ENCODE measurements at places on chromosomes 16 and 17.

DNA sequence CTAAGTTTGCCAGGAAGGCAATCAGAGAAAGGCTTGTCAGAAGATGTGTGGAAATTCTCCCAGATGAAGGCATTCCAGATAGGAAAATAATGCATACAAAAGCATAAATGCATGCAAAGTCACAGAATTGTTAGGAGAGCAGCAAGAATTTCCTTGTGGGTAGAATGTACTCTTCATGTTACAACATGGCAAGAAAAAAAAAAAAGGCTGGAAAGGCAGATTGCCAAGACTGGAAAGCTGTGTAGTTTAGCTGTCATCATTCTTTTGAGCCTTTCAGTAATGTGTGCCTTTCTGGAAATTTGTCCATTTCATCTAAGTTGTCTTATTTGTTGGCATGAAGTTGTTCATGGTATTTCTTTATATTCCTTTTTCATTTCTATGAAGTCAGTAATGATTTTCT, 71.0 kb upstream of the EFCAB3 start:
- DNase-seq: no peak

DNA sequence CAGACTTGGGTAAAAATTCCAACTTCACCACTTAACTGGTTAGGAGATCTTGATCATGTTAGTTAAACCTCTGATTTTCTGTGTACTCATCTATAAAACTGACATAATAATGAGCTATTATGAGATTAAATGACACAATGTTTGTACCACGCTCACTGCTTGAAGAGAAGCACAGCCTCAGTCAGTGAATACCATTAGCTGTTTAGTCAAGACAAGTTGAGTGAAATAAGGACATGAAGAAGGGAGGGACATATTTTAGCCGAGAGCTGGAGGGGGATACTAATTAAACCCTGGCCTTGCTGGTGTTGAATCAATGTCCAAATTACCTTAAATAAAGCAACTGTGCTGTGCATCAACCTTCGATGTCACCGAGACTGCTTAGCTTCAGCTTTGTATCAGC, 105.1 kb upstream of the TOX3 start:
- DNase-seq: no peak

GRCh38 chr16:4362476-4363135, 9.0 kb upstream of the VASN start:
- no peak for DNase-seq

GRCh38 chr17:39946551-39947330, 16.1 kb upstream of the GSDMA start:
- no peak for DNase-seq

DNA sequence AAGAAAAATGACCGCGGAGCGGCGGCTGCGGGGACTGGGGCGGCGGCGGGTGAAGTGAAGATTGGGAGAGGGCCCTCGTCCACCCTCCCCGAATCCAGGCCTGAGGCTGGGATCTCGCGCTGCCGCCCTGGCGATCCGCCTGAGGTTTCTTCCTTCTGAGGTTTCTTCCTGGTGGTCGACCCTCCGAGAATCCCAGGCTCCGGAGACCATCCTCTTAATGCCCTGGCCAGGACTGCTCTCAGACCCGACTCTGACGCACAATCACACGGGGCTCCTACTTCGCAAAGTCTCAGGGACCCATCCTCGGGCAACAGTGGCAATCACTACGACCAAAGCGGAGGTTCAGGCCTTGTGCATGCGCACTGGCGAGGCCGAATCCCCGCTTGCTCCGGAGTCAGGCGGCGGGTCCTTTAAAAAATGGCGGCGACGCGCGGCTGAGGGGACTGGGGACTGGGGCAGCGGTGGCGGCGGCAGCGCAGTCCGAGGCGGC, 18.0 kb upstream of the KCNJ18 start:
- DNase-seq: no peak

GRCh38 chr16:73265935-73266334, 218.0 kb upstream of the ZFHX3 start:
- DNase-seq: no peak

DNA sequence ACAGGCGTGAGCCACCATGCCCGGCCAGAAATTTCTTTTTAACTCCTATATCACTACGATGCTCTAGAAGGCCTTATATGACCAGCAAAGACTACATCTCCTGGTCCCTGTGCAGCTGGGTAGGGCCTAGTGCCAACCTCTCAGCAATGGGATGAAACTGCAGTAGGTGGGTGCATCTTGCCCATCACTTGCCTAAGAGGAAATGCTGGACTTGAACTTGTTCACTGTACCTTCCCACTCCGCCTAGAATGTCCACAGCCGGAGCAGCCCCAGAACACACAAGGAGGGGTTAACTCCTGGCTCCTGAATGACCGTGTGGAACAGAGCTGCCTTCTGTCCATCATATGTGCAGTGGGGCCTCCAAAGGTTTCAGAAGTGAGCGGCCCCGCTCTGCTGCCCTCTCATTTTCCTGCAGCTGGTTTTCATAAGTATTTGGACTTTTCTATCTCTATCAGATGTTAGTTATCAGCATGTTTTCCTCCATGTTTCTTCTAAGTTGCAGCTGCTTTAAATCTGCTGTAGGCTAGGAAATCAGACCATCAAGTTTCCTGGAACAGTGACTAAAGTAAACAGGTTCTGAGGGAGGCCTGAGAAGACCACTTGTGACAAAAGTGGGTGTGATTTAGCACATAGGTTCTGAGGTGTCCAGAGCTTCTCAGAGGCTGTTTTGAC, 52.5 kb downstream of the WSB1 start:
- no peak for DNase-seq

- no peak for DNase-seq
Observed at GRCh38 chr17:46793541-46793940, 25.0 kb downstream of the WNT3 start.

DNA sequence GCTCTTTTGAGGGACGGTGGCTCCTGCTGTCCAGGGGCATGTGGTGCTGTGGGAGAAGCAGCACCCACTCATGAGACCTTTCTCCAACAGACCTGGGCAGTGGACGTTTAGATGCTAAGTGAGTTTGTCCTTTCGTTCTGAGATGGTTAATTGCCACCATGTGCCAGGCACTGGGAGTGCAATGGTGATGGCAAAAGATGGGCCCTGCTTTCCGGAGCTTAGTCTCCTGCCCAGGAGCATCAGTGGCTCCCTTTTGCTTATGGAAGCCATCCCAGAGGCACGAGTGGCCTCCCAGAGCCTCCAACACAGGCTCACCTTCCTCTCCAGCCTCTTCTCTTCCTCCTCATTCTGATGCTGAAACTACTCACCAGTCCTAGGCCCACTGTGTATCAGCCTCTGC, 28.4 kb downstream of the CASKIN2 start:
- no peak for DNase-seq

DNA sequence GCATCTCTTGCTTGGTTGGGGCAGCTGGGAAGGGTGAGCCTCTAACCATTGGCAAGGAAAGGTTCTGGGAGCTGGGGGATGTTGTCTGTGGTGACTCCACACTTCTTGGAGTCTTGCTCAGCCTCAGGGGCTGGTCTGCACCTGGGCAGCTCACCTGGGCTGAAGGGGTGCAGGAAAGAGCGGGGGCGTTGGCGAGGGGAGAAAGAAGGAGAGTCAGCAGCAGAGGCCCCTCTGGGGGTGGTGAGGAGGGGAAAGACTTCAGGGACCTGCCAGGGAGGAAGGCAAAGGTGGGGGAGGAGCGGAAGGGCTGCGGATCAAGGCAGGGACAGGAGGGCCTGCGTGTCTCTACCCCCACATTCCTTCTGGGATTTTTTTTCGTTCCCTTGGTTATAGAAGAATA, 47.7 kb downstream of the CCDC42 start:
- no peak for DNase-seq

DNA sequence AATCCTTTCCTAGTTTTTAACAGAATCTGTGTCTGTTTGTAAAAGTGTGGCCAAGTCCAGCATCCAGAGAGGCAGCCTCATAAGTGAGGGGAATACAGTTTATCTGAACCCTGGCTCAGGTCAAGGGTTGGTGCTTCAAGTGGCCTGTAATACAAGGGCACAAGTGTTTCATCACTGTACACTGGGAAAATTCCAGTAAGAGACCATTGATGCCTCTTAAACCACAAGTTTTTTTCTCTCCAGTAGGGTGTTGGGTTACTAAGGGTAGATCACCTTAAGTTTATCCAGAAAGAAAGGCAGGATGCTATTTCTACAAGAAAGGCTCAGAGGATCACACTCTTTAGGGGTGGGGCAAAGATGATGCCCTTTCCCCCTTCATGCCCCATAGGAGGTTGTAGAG, 96.7 kb downstream of the CDYL2 start:
- DNase-seq: no peak

DNA sequence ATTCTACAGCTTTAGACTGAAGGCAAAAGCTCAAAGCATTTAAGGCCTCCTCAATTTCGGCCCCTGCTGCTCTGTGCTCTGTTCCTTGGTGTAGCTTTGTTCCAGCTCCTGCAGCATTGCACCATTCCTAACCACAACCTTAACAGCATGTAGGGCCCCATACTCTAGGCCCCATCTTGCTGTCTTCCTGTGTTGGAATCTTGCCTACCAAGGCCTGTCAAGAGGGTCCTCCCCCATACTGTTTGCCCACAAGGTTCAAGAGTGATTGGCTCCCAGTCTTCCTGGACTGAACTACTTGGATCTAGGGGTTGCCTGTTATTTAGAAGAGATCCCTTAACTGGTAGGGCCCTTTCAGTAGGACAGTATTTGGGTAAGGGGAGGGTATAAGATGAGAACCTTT, 26.8 kb downstream of the TRPV2 start:
- DNase-seq: no peak

- no peak for DNase-seq
Observed at GRCh38 chr17:70288540-70289290, 119.4 kb downstream of the KCNJ2 start.

- DNase-seq: no peak
Observed at GRCh38 chr16:20401475-20402016, 3.0 kb downstream of the PDILT start.
